SK-N-SH (cell line): ENCODE measurements at places on chromosomes 5 and 9. TPM values are rescaled to one million over a fixed set of nuclear protein-coding genes. Genes with fewer than 3 reads are reported as not detected.

The CWC27 gene
- polyA plus RNA-seq: 6.6 and 10.2 TPM in 2 replicates

GRCh38 chr5:143248822-143249579, 154.5 kb downstream of the NR3C1 start:
- no peak for DNase-seq

DNA sequence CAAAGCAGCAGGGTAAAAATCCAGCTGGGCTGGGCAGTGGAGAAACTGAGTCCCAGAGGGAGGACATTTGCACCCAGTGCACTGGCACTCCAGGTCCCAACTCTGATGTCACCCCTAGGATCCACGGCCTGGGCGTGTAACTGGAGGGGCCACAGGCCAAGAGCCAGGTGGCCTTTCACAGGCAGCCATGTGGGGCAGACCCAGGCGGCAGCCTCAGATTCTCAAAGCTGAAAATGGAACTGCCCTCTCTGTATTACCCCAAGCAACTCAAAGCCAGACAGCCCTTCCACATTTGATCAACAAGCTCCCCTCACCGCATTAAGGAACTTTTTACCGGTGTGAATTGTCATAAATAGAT, 46.7 kb downstream of the RASGEF1C start:
- no peak for DNase-seq

GRCh38 chr5:138303372-138303771, 28.2 kb downstream of the CDC25C start:
- DNase-seq: no peak

GRCh38 chr5:14406554-14406849, 175.1 kb upstream of the OTULINL start:
- DNase-seq: no peak

- no peak for DNase-seq
These were observed 29.3 kb downstream of the CYFIP2 start for GRCh38 chr5:157295247-157295646.
